NCI-H1092 (cell line): ENCODE measurements at places on chromosomes 2 and 18.

GRCh38 chr2:11344956-11345677 is 681 bp upstream of the ROCK2 start:
- DNase-seq: no peak

DNA sequence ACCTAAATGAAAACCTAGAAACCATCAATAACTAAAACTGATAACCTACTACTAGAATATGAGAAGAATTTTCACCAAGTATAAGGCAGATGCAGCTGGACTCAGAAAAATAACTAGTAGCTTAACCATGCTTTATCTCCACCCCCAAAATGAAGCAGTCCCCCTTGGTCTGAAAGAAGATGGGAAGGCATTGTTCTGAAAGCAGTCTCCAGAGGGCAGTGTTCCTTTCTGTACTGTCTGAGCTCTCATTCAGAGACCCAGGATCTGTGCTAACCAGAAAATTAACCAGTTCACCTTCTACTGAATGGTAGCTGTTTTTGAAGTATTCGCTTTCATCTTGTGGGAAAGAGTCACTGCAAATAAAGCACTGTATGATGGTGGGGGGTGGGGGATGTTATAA is 273.0 kb downstream of the PDE11A start:
- peak; percentile 27 for DNase-seq

GRCh38 chr2:4679391-4679790 is 976.0 kb downstream of the DCDC2C start:
- no peak for DNase-seq

GRCh38 chr18:76977108-76977621 is 154.8 kb downstream of the ZNF236 start:
- peak; percentile 82 for DNase-seq

GRCh38 chr2:67900826-67901225 is 162.0 kb downstream of the C1D start:
- no peak for DNase-seq

DNA sequence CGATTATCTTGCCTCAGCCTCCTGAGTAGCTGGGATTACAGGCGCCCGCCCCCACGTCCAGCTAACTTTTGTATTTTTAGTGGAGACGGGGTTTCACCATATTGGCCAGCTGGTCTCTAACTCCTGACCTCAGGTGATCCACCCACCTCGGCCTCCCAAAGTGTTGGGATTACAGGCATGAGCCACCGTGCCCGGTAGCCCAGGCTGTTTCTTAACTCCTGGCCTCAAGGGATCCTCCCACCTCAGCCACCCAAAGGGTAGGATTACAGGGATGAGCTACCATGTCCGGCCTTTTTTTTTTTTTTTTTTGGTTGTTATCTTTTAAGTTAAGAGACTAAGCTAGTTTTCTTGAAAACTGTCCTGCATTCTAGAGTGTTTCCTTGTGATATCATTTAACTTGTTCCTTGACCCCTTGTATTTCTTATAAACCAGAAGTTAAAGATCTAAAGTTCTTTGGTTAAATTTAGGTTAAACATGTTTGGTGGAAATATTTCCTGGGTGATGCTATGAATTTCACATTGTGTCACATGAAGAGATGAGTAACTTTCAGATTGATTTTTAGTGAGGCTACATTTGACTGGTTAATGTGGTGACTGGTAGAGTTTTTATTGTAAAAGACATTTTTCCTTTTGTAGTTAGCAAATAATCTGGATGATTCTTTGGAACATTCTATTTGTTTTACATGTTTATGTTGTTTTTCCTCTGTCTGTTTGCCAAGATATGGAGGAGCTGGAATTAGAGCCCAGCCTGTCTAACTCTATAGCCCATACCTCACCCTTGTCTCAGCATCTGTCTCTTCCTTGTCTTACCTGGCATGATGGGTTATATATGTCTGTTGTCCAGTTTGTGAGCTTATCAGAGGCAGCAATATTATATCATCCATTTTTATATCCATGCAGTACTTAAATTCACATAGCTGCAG is 5.2 kb downstream of the NCAPH start:
- no peak for DNase-seq

GRCh38 chr2:21326152-21326551 is 202.4 kb downstream of the TDRD15 start:
- no peak for DNase-seq

GRCh38 chr2:177147093-177147694 is 65.4 kb upstream of the HNRNPA3 start:
- DNase-seq: peak; percentile 28

GRCh38 chr2:33277002-33277426 is 199.4 kb upstream of the RASGRP3 start:
- no peak for DNase-seq

DNA sequence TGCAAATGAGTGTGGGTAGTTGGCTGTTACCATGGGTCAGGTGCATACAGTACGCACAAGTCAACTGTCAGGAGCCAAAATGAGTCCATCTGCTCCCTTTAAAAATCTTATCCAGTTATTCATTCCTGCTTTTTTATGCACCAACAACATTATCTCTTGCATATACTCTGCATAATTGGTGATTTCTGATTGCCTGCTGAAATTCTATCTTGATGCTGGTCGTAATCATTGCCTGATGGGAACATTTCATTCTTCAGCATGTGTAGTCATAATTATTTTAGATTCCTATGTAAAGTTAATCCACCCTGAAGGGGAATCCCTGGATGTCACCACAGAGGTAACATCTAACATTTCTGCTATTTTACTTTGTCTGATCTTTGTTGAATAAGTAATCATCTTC is 102.2 kb upstream of the RND3 start:
- no peak for DNase-seq

- no peak for DNase-seq
These were observed 414.8 kb downstream of the TGIF1 start for GRCh38 chr18:3864669-3865298.

DNA sequence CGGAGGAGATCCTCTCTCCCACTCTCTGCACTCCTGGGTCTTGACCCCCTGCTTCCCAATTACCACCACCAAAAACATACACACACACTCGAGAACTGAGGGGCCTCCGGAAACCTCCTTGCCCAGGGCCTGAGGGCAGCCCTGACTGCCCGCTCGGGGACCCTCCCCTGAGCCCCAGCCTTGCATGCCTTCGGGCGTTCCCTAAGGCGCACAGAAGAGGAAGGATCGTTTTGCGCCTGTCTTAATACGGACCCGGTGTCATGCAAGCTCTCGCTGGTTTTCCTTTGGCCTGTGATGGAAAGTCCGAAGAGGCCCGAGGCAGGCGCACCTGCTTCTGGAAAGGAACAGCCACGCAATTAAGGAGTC is 19.8 kb downstream of the POU3F3 start:
- no peak for DNase-seq

GRCh38 chr2:204967199-204967960 is 422.1 kb downstream of the PARD3B start:
- peak; percentile 6 for DNase-seq

GRCh38 chr18:34787931-34788532 is 77.9 kb downstream of the DTNA start:
- peak; percentile 83 for DNase-seq

- no peak for DNase-seq
These were observed 180.1 kb downstream of the PRPF40A start for GRCh38 chr2:152537081-152537651.

DNA sequence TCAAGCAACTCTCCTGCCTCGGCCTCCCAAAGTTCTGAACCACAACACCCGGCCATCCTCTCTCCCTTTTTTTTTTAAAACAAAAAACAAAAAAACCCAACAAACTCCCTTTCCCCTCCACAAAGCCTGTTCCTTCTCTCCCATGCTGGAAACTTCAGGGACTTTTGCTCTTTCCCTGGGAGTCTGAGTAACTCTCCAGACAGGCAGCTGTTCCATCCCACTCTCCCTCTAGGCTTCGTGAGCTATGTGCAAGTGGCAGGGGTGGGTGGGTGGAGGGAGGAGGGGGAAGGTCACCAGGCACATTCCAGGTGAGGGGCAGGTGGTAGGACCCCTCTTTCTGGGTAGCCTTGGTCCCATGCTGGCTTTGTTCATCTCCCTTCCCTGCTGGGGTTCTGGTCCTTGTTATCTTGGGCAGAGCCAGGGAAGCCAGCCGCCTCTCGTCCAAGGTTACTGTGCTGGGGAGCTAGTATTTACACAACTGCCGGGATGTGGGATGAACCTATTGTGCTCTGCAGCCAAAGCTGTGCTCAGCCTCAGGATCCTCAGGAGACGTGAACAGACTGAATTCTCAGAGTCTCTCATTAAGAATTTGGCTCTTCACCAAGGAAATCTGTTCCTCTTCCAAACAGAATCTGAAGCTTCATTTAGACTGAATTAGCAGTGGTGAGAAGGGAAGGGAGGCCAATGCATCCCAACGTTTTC is 106.9 kb downstream of the LIPG start:
- peak; percentile 24 for DNase-seq

- no peak for DNase-seq
These were observed 51.3 kb downstream of the RMDN2 start for GRCh38 chr2:37976411-37976810.

GRCh38 chr2:213148572-213149261 is 2.7 kb downstream of the IKZF2 start:
- DNase-seq: no peak

- DNase-seq: no peak
These were observed 8.2 kb downstream of the CDH2 start for GRCh38 chr18:28168725-28169124.

GRCh38 chr2:138689705-138690104 is 90.5 kb downstream of the NXPH2 start:
- DNase-seq: no peak

DNA sequence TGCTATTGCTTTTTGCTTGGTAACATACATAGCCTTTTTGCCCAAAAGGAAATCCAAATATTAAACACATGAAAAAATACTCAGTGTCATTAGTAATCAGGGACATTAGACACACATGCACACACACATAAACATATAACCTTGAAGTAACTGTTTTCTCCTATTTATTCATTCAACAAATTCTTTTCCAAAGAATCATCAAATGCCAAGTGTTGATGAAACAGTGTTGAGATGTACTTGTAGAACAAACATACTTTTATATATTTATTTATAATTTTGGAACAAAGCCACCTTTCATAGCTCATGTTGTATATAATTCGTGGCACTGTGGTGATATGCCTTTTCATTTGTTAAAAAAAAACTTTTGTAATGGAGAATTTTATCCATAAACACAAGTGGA is 81.0 kb downstream of the APLF start:
- DNase-seq: no peak

DNA sequence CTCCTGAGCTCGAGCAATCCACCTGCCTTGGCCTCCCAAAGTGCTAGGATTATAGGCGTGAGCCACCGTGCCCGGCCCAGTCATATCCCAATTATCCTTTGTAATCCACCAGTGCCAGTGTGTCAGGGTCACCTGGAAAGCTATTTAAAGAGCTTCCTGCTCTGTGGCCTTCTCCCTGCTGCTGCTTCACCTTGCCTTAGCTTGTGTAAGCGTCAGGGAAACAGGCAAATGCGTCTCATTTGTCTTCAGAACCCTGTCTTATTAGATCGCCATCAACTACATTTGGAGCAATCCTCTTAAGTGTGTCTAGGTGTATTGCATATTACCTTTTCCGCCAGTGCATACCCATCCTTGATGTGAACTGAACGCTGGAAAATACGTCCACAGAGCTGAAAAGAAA is 10.2 kb downstream of the KIF5C start:
- no peak for DNase-seq

- no peak for DNase-seq
These were observed 55.7 kb downstream of the PTPN2 start for GRCh38 chr18:12828116-12829051.

DNA sequence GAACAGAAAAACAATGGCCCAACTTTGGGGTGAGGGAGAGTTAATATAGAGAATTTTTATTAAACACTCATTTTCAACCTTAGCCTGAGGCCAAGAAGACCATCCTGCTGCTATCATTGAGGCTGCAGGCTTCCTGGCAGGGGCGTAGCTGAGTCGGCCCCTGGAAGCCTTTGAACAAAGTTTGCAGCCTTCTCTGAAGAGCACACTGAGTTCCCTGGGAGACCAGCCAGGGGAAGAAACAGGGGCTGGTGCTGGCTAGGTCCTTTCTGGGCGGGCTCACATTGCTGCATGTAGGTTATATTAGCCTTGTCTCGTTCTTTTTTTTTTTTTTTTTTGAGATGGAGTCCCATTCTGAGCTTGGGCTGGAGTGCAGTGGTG is 126.8 kb upstream of the HS6ST1 start:
- DNase-seq: no peak

GRCh38 chr18:25033747-25034471 is 318.1 kb downstream of the ZNF521 start:
- no peak for DNase-seq

GRCh38 chr18:56696966-56697365 is 45.8 kb downstream of the WDR7 start:
- DNase-seq: no peak

DNA sequence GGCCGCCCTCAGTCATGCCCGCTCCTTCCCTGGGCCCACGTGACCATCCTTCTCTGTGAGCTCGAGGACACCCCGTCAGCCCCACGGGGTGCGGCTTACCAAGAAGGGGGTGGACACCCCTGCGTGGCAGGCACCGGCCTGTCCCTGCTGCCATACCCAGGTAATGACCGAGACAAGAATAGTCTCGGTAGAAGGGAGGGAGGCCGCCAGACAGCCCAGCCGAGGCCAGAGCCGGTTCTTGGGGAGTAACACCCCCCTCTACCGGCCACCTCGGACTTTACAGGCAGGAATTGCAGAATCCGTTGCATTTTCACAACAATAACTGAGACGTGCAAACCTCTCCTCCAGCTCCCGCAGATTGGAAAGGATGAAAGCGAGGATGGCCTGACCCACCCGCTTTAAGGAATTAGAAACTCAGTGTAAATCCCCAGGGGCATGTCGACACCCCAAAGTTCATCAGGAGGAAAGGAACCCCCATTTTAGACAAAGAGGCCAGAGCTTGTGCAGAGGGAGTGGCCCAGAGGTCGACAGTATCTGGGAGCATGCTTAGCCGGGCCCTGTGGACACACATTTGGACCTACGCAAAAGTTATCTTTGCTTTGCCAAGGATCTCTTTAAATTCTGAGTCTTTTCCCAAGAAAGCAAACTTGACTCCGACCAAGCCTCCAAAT is 60.1 kb upstream of the GLI2 start:
- DNase-seq: no peak

- no peak for DNase-seq
These were observed 120.7 kb downstream of the LOXHD1 start for GRCh38 chr18:46536215-46536874.

GRCh38 chr18:47832348-47832747 is 98.1 kb downstream of the SMAD2 start:
- no peak for DNase-seq

- DNase-seq: no peak
These were observed 4.4 kb downstream of the XRCC5 start for GRCh38 chr2:216113572-216113971.

DNA sequence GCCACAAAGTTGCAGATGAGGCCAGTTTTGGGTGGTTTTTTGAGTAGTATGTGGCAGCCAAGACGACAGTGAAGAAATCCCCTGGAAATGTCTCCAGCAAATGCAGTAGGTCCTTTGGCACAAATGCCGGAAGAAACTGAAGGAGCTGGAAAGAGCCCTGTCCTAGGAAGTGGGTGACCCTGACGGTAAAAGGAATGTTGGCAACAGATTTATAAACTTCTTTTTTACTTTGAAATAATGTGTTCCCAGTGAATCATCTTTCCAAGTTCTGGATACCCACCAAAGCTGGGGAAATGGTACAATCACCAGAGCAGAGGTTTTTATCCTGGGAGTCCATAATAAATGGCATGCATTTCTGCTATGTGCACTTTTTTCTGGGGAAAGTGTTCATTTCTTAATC is 112.9 kb downstream of the CSRNP3 start:
- DNase-seq: no peak
